Myocyte (in vitro differentiated cells): ENCODE measurements at places on chromosomes 1 and 21.

GRCh38 chr1:6473156-6473555, 7.2 kb upstream of the TNFRSF25 start:
- no peak for DNase-seq

DNA sequence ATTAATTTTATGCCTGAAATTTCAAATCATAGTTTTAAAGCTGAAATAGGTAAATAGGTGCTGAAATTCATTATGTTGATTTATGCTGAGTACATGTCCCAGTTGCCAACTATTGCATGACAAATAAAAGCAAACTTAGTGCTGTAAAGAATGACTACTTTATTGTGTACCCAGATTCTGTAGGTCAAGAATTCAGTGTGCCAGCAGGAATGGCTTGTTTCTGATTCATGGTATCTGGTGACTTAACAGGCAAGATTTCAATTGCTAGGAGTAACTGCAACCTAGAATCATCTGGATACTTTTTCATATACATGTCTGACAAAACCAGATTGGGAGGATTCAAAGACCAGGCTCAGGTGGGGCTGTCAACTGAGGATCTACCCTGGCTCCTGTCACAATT, 678.4 kb upstream of the ADAMTS5 start:
- DNase-seq, result no peak

DNA sequence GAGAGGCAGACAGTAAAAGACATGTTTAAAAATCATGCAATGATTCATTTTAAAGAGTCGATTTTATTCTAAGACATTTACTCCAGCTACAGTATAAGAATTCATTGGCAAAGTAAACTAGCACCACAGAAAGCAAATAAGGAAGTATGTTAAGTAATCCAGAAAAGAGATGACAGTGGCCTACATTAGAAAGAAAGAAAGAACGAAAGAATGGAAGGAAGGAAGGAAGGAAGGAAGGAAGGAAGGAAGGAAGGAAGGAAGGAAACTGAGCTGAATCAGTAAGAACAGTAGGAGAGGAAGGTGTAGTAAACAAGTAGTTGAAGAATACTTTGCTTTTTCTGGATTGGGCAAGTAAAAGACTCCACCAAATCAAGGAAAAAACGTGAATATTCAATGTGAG, 62.2 kb downstream of the ZZZ3 start:
- DNase-seq, result no peak

- peak; percentile 40 for DNase-seq
These were observed 35.7 kb upstream of the ERRFI1 start for GRCh38 chr1:8061673-8062386.

DNA sequence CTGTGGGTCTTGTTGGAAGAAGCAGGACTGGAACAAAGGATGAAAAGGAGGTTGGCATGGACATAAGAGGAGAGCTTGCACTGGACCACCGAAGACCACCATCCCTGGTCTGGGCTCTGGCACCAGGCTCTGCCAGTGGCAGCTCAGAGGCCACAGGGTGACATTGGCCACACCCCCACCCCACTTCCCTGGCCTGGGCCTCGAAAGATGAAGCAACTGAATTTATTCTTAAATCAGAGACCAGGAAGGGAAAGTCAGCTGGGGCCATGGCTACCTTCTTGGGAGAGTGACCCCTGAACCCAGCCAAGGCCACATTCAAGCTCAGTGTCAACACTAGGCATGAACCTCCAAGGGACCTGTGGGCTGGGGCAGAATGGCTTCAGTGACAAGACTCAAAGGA, 4.0 kb downstream of the KLHDC7A start:
- no peak for DNase-seq

GRCh38 chr1:63922848-63923247, 149.0 kb downstream of the ROR1 start:
- DNase-seq, result peak; percentile 50

DNA sequence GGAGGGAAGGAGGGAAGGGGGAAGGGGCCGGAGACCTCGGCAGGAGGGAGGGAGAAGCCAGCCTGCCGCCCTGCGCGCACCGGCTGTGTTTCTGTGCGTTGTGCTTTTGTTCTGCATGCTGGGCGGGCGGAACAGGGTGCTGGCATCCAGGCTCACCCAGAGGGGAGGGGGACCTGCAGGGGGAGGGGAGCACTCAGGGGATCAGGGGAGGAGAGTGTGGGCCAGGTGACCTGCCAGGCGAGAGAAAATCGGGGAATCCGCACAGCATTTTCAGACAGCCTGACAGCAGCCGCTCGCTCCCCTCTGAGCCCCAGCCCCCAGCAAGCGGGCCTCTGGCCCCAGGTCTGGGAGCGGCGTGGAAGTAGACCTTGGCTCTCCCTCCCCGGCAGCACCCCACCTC, 54.7 kb downstream of the RIPK4 start:
- DNase-seq, result no peak

DNA sequence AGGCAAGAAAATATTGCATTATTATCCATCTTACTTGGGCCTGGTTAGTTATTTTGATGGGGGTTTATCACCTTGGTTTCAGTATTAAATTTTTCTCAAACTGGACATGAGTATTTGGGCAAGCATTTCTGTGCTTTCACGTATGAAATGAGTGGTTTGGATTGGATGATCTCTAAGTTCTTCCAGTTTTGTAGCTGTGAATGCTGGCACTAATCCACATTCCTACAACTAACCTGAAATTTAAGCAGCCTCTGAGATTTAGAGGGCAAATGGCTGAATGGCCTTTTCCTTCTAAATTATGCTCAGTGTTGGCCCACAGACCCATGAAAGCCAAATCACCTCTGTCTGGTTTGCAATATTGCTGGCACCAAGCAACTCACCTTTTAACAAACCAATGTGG, 475.0 kb upstream of the B3GALT2 start:
- DNase-seq, result no peak

DNA sequence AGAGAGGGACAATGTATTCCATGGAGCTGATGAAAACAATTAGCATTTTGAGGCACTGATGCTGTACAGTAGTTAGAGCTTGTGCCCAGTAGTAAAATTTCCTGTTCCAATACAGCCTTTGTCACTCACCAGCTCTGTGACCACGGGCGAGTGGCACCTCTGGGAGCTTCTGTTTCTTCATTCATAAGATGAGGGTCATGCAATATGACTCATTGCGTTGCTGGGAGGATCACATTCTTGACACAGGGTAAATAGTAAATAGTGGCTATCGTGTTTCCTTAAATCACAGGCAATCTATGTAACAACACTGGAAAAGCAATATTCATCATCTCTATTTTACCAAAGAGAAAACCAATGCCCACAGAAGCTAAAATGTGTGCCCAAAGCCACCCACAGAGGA, 4.5 kb upstream of the LRRC52 start:
- peak; percentile 67 for DNase-seq

DNA sequence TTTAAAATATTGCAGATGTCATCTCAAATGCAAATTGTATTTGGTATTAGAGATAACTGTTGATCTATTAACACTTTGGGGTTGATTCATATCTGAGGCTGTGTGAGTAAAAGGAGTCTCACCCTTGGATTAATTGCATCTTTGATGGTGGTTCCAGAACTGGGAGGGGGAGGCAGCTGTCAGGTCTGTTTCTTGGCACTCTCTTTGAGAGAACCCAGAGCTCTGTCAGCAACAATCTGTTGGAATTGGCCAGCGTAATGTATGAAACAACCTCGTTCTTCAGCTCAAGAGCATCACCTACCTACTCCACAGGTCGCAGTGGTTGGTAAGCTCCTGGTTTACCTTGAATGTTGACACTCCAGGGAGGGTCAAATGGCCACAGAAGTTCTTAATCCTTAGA, 424.1 kb downstream of the CAMTA1 start:
- no peak for DNase-seq

DNA sequence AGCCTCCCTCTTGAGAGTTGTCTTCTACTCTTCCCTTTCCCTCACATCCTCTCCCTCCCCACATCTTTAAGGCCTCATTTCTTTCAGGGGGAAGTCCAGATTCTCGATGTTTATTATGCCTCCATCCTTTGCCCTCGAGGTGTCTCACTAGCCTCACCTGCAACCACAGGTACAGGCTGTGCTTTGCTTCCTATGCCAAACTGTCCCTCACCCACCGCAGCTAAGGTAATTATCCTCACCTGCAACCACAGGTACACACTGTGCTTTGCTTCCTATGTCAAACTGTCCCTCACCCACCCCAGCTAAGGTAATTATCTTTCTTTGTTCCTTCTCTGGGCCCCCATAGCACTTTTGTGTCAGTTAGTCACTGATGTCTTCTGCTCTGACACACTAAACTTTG, 328.1 kb upstream of the SNX7 start:
- no peak for DNase-seq

- no peak for DNase-seq
These were observed 2.4 kb downstream of the JMJD4 start for GRCh38 chr1:227732586-227733308.

DNA sequence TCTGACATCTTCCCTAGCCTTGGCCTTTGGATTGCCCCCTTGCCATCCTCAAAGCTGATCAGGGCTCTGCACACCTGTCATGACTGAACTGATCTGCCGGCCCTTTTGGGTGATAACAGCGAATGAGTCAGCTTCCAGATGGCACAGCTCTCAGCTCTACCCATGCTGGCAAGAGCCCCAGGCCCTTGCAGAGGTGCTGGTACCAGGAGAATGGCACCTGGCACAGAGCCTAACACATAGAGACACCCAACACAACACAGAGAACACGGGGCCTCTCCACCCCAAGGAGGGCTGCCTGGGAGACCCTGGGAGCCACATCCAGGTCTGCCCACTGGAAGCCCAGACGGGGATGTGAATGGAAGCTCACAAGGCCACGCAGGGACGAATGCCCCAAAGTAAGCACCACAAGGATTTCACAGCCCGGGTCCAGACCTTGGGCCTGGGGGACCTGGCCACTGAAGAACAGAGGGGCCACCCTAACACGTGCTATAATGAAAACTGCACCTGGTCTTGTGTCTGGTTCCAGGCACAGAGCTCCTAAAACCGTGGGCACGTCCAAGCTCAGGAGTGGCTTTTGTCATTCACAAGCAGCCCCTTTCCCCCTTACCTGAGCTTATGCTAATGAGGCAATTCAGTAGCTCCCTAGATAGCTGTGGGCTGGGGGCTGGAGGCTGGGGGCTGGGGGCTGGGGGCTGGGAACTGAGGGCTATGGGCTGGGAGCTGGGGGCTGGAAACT, 160.5 kb downstream of the NPHP4 start:
- no peak for DNase-seq

- DNase-seq, result no peak
These were observed 15.2 kb downstream of the DDX20 start for GRCh38 chr1:111770916-111771315.

DNA sequence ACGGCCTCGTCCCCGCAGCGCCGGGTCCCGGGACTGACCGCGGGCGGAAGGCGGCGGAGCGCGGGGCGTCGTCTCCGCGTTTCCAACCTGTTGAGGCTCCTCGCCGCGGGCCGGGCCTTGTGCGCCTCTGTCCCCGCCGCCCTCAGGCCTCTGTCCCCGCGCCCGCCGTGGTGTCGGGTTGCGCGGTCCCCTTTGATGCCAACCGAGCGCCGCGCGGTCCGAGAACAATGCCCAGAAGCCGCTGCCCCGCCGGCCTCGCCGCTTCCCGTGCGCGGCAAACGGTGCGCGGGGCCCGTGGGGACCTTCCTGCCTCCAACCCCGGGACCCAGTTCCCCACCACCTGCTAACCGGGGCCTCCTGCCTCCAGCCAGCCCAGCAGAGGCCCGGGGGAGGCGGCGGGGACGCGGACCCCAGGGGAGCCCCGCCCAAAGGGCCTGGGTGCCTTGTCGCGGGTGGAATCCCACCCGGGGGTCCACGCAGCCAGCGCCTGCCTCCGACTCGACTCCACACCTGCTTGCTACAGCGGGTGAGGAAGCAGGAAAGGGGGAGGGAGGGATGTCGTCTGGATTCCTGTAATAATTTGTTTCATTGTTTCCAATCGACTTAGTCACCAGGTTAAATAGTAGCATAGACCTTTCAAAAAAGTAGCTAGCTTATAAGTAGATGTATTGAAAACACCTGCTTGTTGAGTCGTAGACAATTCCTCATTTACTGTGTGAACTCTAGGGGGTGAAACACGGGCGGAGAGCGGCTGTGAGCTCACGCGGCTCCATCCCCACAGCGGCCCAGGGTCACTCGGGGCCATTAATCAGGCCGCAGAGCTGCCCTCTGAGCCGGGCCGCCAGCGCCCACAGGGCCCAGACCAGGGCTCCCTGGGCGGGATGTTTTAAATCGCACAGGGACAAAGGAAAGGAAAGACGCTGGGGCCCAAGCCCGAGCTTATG, 1.1 kb downstream of the COL18A1 start:
- DNase-seq, result no peak

GRCh38 chr1:226325178-226325577, 16.2 kb upstream of the LIN9 start:
- DNase-seq, result peak; percentile 23
